ENCODE measurements at places on chromosomes 3 and 15.

- DNase-seq = peak; percentile 94
Measured at GRCh38 chr3:78737988-78738387, 1029.8 kb downstream of the ROBO1 start.

DNA sequence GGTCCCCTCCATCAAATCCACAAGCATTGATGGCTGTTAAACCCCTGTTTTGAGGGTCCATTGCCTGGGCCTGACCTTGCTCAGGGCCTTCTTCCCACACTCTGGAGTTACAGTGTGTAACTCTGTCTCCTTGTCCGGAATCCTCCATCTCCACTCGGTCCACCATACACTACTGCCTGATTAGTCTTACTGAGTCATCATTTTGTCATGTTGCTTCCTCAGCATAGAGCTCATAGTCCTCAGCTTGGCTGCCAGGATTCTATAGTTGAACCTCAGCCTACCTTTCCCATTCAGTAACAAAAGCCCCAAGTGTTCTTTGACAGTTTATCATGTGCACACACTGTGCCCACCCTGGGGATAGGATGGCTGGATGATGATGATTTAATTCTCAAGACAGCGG lies 113.0 kb downstream of the PDE8A start:
- no peak for DNase-seq

- DNase-seq = no peak
Measured at GRCh38 chr3:77602722-77603121, 562.8 kb downstream of the ROBO2 start.

- peak; percentile 60 for DNase-seq
Measured at GRCh38 chr3:184377882-184378445, at the start of gene THPO. TSS of gene THPO (minus strand) at chr3:184378207. CDS start at chr3:184376259, 1,948 bp downstream.

DNA sequence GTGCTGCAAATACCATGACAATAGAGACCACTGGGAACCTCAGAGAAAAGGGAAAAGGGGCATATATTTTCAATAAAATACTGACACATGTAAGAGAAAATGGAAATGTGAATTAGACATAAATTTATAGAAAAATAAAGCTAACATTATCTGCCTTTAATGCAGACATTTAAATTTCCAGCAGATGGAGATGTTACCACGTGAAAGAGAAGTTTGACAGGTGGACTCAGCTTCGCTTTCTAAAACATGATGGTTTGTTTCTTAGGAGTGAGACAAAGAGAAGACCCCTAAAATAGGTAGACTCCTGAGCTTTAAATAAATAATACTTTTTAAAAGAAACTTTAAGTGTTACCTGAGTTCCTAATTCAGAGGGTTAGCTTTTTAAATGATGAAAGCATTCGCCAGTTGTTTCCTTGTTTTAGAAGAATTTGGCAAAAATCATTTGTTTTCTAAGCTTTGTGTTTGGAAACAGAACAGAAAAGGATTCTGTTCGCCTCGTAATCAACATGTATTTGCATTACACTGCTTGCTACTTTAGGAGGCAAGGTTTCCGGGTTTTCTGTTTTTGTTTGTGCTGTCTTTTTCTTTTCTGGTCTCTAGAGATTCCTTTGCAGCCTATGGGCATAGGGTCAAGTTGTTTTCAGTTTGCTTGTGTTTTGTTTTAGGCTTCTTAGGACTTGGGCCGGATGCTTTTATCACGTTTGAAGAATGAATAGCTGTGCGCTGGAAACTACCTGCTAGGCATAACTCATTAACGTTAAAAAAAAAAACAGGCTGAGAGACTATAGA lies 271.4 kb downstream of the THSD4 start:
- peak; percentile 1 for DNase-seq

GRCh38 chr15:29632671-29633406 lies 189.4 kb downstream of the TJP1 start:
- no peak for DNase-seq

- no peak for DNase-seq
Measured at GRCh38 chr15:34738002-34738401, 16.8 kb downstream of the GJD2 start.

DNA sequence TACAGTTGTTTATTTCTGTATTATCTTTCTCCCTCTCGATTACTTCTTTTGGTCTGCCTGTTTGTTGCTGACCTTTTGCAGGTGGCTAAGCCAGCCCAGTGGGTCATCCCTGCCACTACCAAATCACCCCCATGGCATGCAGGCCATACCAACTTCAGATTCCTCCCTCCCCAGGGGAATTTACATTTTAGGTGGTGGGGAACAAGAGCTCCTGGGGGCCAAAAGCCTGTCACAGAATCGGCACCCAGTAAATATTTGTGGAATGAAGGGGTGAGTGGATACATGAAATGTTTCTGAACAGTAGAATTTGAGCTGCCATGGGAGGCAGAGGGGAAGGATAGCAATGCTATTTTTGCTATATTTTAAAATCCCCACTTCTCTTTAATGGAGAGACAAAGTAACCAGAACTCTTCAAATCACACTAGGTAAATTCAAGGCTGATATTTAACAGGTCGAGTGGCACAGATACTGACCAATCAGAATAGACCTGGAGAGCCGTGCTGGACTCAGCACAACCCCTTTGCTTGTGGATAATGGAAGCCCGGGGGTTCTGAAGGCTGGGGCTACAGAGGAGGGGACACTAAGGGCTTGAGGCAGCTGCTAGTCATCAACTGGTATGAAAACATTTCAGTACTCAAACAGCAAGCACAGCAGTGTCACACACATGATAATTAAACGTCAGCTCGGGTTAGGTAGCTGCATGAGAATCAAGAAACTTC lies 54.3 kb upstream of the SMAD3 start:
- peak; percentile 68 for DNase-seq

- DNase-seq = peak; percentile 2
Measured at GRCh38 chr3:156360963-156361362, 194.0 kb downstream of the SSR3 start.

- no peak for DNase-seq
Measured at GRCh38 chr3:128395500-128396162, 71.1 kb downstream of the DNAJB8 start.

DNA sequence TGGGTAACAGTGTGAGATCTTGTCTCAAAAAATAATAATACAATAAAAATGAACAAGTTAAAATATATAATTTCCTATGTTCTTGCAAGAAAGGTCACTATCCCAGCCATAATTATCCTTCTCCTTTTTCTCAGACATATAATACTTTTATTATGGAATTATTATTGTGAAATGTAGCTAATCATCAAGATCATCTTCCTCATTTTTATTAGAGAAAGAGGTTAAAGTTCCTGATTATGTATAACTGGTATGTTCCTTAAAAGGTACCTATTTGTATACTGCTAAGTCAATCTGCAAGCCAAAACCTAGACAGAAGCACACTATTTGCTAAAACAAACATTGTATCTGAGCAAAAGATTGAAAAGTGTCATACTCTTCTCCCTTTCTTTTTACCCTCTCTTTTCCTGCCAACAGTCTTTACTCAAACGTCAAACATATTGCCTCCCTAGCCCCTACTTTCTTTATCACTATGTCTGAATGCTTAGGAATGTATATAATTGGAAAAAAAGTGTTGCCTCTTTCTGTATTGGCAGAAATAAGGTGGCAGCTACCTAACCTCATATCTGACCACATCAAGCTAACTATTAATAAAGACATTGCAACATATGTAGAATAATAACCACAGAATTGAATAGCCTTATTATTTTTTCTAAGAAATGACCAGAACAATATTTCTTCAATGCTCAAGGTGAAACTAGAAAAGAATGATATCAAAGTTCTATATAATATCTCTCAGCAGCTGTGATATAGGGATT lies 18.5 kb downstream of the SEC11A start:
- no peak for DNase-seq

- no peak for DNase-seq
Measured at GRCh38 chr3:129822679-129823078, 70.8 kb downstream of the TMCC1 start.

DNA sequence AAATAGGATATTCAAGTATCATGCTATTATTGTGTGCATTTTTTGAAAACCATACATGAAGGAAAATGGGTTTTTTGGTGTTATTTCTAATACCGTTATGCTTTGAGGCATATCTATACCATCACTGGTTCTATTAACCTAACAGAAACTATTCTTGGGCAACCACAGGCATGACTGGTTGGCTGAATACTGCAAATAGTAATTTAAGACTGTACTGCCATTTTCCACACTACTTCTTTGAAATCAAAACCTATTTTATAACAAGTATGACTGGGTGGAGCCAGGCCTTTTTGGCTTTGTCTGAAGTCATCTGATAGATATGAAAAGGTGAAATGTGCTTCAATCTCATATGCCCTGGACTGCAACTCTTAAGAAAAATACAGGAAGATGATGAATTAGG lies 115.1 kb downstream of the ULK4 start:
- DNase-seq = no peak

- no peak for DNase-seq
Measured at GRCh38 chr3:46239301-46239938, 2.8 kb upstream of the CCR3 start.

GRCh38 chr15:80580536-80581260 lies 114.4 kb upstream of the ABHD17C start:
- DNase-seq = no peak

DNA sequence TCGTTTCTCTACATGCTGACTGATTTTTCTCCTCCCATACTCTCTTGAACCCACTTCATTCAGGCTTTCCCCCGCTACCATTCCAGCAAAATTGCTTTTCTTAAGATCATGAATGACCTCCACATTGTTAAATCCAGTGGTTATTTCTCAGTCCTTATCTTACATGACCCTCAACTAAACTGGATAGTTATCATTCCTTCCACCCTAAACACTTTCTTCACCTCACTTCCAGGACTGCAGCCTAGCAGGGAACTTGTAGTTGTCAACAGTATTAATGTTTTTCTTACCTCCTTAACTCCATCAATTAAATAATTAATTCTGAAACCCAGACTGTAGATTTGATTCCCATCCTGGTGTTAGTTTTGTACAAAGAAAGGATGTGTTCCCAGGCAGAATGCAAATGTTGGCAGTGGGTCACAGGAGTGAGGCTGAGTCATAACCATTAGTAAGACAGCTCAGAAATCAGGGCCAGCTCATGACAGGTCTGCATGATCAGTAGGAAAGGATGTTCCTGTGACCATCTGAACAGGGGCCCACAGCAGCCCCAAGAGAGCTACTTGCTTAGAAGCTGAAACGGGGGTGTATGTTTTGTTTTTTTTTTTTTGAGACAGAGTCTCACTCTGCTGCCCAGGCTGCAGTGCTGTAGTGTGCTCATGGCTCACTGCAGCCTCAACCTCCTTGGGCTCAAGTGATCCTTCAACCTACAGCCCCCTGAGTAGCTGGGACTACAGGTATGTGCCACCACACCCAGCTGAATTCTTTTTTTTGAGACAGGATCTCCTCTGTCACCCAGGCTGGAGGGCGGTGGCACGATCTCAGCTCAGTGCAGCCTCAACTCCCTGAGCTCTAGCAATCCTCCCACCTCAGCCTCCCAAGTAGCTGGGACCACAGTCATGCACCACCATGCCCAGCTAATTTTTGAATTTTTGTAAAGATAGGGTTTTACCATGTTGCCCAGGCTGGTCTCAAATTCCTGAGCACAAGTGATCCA lies 9.1 kb downstream of the BCL2L10 start:
- peak; percentile 45 for DNase-seq

GRCh38 chr3:127545216-127545615 lies 45.3 kb downstream of the TPRA1 start:
- no peak for DNase-seq

DNA sequence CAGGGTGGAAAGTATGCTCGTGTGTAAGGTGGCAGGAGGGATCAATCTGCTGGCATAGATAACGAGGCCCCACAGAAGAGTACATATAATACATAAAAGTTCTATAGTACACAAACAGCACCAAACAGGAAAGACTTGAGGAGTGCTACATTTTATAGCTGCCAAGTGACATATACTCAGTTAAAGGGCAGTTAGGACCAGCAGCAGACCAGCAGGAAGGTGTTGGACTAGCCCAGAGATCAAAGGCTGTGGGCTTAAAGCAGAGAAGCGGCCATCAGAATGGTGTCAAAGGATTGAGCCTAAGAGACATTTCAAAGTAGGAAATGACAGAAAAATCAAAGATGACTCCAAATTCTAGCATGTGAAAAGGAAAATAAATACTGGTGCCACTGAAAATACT lies 34.5 kb downstream of the SFMBT1 start:
- DNase-seq = no peak

- DNase-seq = no peak
Measured at GRCh38 chr15:100234158-100235029, 107.4 kb downstream of the ADAMTS17 start.

- DNase-seq = peak; percentile 9
Measured at GRCh38 chr3:31567036-31567435, 34.3 kb downstream of the STT3B start.

- DNase-seq = peak; percentile 25
Measured at GRCh38 chr3:62131620-62132019, 241.7 kb downstream of the FEZF2 start.

DNA sequence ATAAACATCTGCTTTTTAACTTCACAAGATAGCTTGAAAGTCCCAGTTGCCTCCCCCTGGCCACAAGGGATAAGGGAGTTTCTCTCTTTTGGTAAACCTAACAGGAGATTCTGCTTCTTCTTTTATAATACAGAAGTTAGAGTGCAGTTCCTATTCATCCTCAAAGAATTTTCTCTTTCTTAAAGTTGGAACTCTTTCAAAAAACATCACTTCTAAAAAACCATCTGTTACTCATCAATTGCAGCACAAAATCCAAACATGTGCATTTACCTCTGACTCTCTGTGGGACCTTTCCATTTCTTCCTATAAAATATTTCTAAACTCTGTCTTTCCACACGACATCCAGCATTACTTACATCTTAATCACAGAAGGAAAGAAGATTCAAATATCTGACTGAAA lies 5.1 kb downstream of the DPH6 start:
- DNase-seq = no peak

DNA sequence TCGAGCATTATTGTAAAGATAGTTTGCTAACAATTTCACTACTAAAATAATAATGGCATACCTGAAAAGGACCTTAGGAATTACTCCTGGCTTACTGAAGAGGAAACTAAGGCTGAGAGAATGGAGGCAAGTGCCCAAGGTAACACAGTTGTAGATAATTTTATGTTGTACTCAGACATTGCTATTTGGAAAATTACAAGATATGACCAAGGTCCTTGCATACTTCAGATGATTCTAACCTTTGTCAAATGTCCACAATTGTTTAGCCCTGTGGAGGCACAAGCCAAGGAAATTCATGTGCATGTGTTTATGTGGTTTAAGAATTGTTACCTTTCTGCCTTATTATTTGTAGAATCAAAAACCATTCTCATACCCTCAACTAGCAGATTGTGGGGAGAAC lies 105.7 kb downstream of the TUSC7 start:
- no peak for DNase-seq

GRCh38 chr3:144590854-144591253 lies 619.2 kb downstream of the DIPK2A start:
- DNase-seq = no peak

DNA sequence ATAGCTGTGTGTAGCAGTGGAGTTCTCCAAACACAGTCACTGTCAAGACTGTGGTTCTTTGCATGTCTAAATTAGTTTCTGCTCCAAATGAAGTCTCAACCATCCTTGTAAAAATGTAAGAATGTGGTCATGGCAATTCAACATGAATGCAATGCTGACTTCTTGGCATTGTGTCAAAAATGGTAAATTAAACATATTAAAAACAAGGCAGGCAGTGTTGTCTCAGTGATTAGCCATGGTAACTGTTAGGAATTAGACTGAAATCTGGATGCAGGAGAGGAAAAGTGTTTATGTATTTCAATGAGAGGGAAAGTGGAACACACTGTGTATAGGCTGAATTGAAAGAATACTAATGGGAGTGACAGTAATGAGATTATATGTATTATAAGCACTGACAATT lies 597.2 kb downstream of the EDEM1 start:
- peak; percentile 65 for DNase-seq

GRCh38 chr3:104428337-104428925 lies 938.3 kb upstream of the ALCAM start:
- no peak for DNase-seq
